Central memory CD4-positive, alpha-beta T cell (primary cell): ENCODE measurements at places on chromosomes 11 and 22.
A peak's percentile ranks its signal among the peaks of the same experiment; 100 is the strongest.

DNA sequence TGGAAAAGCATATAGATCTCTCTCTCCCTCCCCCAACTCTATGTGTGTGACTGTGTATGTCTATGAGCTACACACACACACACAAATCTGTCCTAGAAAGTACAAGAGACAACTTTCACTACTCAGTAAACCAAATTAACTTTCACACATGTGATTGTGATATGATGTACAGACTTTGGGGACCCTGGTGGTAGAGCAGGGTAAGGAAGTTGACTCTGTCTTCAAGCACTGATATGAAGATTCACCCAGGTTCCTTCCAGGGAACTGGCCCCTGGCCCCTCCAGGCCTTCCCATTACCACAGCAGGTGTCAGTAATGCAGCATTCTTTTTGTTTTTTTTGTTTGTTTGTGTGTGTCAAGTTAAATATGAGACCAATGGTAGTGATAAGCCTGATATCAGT is 66.1 kb upstream of the PTH start:
- DNase-seq, result no peak

DNA sequence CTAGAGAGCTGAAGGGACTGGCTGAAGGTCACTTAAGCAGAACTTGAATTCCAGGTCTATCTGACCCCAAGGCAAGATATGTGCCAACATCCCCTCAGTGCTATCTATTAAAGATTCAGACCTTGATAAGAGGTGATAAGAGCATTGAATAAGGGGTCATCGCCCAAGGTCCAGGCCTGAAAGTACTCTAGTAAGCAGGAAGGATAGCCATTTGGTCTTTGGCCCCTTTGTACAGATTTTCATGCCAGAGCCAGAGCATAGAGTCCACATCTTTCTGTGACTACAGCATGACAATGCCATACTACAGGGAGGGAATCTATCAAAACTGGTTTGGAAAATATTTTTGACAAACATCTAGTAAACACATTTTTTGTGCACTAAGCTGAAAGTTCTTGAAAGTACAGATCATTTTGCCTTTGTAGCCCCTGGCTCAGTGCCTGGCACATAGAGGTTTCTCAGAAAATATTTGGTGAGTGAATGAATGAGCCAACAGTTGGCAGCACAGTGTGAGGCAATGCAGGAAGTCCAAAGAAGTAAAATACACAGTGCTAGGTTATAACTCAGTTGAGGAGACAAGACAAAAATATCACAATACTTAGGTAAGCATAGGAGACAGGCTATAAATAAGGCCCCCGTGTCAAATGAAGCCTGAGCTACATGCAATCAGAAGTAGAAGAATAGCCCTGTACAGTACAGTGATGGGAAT is 15.1 kb upstream of the RRAS2 start:
- DNase-seq, result no peak

GRCh38 chr11:55726715-55727324 is 46.4 kb upstream of the OR5D13 start:
- DNase-seq, result no peak

- no peak for DNase-seq
Observed at GRCh38 chr11:111379602-111380136, 594 bp upstream of the POU2AF1 start.

DNA sequence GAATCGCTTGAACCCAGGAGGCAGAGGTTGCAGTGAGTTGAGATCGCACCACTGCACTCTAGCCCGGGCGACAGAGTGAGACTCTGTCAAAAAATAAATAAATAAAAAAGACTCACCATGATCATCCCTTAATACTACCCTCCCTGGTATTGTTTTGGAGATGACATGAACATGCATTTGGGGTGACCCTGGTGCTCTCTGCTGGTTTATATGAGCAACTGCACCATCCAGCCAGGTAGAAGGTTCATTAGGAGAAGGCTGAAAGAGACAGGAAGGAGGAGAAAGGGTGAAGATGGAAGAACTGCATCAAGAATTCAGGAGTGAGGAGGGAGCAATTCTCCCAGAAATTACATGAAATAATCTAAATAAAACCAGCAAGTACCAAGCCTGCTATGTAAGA is 37.8 kb downstream of the SLC5A1 start:
- DNase-seq, result peak; percentile 26

GRCh38 chr11:118295815-118296454 is 8.6 kb upstream of the CD3E start:
- peak; percentile 43 for DNase-seq
